Fibroblast of skin of left biceps (primary cell): ENCODE measurements at places on chromosomes 12 and 14.

DNA sequence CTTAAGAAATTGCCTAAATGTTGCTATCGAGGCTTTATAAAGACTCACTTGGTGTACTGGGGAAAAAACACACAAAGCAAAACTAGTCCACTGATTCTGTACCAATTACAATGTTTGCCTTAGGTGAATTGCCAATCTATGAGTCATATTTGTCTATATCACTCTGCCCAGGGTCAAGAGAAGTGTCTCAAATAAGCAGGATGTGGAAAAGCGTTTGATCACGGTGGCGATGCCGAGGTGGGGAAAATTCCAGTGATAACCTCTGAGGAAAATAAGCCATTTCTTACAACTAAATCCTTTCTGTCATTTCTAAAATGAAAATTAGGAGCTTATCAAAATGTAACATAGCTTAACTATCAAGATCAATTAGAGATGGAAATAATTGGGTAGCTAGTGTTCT is 148.6 kb upstream of the DIO3 start:
- no peak for DNase-seq

DNA sequence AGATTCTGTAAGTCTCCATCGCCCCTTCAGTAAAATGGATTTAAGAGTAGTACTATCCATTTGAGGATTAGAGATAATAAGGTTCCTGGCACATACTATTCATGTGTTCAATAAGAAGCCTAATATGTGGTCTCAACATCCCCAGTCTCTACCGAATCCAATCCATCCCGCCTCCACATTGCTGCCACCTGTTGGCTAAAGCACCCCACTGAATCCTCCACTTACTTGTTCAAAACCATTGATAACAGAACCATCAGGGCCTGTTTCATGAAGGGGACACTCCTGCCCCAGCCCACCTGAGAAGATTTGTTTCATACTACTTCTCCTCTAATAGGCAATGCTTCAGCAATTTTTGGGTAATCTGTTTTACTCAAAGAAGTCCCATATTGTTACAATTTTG is 147.5 kb downstream of the SLC2A13 start:
- DNase-seq: no peak

GRCh38 chr12:113271853-113272561 is 50.7 kb downstream of the TPCN1 start:
- peak; percentile 33 for DNase-seq

DNA sequence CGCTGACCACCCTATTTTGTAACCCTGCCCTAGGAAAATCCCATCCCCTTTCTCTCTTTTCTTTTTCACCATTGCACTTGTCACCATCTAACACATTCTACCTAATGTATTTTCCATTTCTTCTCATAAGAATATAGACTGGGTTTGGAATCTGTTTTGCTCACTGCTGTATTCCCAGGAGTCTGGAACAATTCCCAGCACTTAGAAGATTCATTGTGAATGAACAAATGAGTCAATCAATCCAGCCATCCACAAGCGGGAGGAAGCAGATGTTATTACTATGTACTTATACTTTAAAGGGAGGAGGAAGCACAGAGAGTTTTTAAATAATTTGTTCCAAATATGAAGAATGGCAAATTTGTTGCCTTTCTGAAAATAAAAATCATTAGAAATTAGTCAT is 142.1 kb downstream of the KIF21A start:
- peak; percentile 20 for DNase-seq

DNA sequence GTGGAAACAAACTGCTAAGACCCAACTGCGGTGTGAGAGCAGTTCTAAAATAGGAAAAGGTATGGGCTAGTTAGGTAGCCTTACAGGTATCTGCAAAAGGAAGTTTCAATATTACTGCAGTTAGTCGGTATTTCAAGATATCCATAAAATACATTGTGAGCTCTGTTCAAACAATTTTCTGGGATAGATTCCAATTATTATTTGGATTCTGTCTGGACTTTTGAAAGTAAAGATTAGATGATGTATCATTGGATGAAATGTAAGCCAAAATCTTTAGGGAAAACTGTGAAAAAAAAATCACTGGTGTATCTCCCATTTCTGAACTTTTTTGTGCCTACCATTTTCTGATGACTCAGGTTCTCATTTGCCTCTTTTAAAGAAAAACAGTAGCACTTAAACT is 621.6 kb downstream of the CCER1 start:
- no peak for DNase-seq

- no peak for DNase-seq
Measured at GRCh38 chr12:132451172-132451835, 38.6 kb upstream of the FBRSL1 start.

DNA sequence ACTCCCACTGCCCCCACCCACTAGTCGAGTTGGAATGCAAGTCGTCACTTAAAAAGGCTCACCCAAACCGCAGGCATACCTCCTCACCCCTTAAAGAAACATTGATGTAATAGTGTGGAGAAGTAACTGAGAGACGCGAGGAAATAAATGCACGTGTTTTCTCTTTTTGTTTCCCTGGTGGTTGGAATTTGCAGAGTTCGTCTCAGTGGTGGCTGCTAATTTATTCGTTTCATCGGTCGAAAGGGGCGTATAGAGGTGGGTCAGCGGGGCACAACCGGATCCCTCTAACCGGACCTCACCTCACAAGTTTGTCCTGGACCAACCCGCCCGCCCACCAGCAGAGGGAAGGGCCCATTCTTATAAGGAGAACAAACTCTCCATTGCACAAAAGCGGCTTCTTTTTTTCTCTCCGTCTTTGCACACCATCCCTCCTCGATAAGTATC is 5.0 kb upstream of the NPAS3 start:
- no peak for DNase-seq

- no peak for DNase-seq
Measured at GRCh38 chr12:73240110-73240509, 967.9 kb downstream of the TRHDE start.

- DNase-seq: no peak
Measured at GRCh38 chr14:90671382-90672234, 144.6 kb downstream of the TTC7B start.

DNA sequence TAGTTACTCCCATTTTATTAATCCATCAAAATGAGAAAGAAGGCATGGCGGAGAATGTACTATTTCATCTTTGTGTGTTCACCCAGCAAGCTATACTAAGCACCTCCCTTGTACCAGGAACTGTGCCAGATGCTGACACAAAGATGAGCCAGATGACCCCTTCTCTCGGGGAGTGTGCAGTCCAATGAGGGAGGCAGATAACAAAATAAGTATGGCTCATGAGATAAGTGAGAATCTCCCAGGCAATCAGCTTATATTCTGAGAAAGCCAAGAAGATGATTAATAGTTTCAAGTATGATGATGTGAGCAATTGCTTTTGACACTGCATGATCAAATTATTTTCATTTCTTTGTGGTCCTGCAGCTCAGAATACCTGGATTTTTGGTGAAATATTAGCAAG is 1.3 kb upstream of the TMEM233 start:
- DNase-seq: no peak

DNA sequence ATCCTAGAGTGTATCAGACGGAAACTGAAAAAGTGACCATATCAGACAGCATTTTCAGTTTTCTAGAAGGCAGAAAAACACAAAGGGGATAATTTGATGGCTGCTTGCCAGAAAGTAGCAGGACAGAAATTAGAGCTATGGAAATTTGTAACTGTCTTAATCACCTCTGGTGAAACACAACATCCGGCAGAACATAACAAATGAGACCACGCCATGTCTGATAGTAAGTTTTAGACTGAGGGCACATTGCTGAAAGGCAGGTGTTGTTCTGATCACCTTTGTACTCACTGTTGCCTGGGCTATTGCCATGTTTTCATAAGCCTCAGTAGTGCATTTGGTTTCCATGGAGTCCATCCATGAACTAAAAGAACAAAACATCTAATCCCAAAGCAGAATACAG is 290.3 kb downstream of the PAWR start:
- no peak for DNase-seq

- DNase-seq: no peak
Measured at GRCh38 chr12:40034712-40035111, 71.2 kb downstream of the SLC2A13 start.

DNA sequence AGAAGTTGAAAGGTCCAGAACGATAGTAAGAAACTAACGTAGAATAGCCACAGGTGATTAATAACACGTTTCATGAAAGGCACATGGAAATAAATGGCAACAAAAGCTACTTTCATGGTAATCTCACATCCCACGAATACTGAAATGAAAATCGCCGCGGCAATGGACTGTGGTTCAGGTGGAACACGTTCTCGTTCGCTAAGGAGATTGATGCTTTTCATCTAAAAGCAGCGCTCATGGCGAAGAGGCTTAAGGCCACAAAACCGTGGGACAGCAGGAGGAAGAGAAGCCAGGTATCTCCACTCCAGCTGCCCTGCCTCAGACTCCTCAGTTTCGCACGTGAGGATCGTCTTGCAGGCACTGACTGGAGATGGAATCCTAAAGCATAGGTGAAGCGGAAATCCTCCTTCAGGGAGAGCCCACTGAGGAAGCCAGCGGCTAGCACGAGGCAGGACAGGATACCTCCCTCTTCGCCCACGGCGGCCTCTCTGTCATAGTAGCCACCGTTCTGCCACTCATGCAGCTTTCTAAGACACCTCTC is 696 bp upstream of the GPHN start:
- DNase-seq: no peak

GRCh38 chr14:91241863-91242262 is 2.6 kb downstream of the GPR68 start:
- no peak for DNase-seq

- no peak for DNase-seq
Measured at GRCh38 chr12:93134175-93134890, 205.2 kb upstream of the EEA1 start.

DNA sequence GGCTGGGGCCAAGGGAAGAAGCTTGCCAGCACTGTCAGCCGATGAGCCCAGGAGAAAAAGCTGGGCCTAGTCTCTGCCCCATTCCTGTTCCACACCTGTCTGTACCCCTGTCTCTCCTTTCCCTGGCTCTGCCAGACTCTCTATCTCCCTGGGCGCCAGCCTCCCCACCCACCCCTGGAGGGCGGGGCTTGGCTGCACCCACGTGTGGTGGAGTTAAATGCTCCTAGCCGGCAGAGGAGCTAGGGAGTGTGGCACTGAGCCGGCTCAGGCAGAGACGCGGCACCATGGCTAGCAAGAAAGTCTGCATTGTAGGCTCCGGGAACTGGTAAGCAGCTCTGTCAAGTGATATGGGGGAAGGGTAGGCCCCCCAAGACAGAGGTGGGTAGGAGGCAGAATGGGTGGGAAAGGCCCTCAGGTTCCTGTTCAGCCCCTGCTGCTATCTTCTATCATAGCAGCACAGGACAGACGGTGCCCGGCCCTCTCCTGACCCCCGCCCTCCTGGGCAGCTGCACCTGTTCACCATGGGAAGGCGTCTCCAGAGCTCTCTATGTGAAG is at the start of gene GPD1:
Gene GPD1 (plus strand): TSS at position 242 of the 555 bp plus-strand sequence. CDS start 43 bp downstream, at position 285.
- no peak for DNase-seq

DNA sequence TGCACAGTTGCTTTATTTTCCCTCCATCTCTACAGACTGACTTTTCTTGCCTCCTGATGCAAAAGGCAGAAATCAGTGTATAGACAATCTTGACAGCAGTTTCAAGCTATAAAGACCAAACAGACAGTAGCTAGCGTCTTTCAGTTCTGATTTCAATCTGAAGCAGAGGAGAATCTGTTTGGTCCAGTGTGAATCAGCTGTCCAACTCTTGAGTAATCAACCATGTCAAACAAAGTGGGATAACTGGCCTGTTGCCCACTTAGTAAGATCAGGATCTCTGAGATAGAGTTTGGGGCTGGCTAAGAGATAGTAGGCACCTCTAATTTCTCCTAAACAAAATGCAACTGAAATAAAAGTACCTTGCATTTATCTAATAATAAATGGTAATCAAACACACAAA is 797.4 kb upstream of the FBXO33 start:
- no peak for DNase-seq

- DNase-seq: no peak
Measured at GRCh38 chr14:64196814-64197411, 97.3 kb downstream of the ESR2 start.

DNA sequence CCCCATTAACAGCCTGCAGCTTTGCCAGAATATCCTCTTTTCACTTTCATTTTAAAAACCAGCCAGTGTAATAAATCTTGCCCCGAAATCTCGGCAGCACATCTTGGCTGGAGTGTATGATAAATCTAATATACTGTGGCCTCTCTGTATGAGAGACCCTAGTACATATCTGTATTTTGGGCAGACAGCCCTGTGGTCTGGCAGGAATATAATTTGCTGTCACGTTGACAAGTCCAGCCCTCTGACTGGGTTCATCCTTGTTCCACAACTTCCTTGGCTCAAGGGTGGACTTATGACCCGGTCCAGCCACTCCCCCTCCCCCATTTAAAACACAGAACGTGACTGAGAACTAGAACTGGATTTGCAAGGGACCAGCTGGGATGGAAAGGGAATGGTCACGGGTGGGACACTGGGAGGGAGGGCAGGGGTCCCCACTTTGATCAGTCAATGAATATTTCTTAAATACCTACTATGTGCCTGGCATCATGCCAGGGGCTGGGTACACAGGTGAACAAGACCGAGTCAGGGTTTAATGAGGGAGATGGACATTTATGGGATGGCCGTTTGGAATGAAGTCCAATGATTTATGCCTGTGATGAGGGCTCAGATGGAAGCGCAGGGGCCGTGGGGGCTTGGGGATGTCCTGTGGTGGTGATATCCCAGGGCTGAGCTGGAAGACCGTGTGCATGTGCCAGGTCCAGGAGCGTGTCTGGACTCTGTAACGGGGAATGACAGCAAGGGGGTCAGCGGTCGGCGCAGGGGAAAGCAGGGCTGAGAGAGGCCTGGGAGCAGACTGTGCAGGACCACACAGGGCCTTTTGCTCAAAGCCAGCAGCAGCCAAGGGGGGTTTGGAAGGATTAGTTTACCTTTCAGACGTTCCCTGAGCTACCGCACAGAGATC is 190.5 kb downstream of the PHETA1 start:
- no peak for DNase-seq

- no peak for DNase-seq
Measured at GRCh38 chr14:91288876-91289275, 44.4 kb upstream of the GPR68 start.

DNA sequence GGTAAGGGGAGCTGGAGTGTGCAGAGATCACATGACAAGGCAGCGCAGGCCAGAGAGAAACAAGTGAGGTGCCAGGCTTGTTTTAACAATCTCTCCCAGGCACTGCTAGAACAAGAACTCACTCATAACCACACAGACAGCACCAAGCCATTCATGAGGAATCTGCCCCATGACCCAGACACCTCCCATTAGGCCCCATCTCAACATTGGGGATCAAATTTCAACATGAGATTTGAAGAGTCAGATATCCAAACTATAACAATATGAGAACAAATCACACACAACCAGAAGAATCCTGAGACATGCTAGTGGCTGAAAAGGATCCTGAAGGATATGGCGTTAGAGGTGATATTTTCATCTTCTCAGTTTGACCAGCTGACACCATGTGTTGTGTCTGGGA is 21.9 kb downstream of the OR6J1 start:
- DNase-seq: no peak

DNA sequence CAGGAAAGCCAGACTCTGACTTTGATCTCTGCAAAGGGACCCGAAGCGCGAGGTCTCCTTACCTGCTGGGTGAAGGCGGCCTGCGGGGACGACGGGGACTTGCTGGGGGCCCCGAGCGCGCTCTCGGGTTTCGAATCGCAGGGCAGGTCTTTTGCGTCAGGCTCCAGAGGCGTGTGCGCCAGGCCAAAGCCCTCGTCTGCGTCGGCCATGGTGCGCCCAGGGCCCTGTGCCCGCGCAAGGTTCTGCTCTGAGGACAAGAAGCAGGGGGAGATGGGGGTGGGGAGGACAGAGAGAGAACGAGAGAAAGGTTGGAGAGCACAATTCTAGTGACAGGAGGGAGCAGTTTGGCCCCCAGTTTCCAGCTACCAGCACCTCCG is 2.3 kb downstream of the TBX5 start:
- DNase-seq: no peak
